ENCODE measurements at places on chromosomes 11 and 22.

DNA sequence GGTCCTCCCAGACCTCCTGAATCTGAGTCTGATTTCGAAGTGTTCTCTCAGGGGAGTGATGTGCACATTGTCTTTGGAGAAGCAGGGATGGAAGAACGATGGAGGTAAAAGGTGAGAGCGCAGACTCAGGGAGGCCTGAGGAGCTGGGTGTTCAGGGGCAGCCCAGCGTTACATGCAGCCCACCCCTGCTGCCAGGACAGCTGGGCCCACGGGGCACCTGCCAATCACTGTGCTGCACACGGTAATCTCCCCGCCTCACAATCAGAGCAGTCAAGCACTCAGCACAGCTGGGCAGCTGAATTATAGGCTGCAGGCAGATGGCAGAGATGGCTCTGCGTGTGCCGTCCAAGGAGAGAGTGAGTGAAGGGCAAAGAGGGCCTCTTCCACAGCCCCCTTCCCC, 17.9 kb upstream of the HTR3A start:
- no peak for DNase-seq

GRCh38 chr22:48629631-48630432, 1197.8 kb downstream of the BRD1 start:
- no peak for DNase-seq

DNA sequence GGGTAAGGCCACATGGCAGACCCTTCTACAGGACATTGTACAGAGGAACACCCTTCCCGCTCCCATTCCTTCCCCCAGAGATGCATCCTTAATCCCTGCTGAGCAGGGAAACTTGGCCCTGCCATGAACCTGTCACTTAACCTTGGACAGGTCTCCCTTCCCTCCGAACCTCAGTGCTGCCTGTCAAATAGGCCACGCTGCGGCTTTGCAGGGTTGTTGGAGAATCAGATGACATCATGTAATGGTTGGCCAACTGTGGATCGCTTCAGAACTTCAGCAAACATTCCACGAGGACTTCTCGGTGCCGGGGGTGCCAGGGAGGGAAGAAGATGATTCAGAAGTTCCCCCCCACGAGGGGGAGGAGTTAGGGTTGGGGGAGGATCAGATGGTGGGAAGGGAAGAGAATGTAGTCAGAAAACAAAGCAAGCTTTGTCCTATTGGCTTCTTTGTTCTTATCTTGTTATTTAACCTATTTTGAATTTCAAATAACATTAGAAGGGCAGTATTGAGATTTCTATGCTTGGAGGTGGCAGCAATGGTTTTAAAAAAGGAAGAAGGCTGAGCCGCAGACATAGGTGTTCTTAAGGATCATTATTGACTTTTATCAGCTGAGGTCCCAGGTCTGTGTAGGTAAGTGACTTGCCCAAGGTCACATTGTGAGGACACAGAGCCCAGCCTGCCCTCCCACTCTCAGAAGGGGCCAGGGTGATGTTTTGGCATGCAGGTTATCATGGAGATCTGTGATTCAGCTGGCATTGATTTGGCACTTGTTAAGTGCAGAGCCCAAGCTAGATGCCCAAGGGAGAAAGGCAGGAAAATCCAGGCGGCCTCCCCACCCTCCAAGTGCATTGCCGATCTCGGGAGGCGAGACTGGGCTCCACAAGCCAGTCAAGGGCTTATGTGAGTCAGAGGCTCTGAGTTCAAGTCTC, 3.1 kb downstream of the CDC42EP1 start:
- no peak for DNase-seq

GRCh38 chr11:125519860-125520834, 24.1 kb upstream of the FEZ1 start:
- DNase-seq, result no peak

DNA sequence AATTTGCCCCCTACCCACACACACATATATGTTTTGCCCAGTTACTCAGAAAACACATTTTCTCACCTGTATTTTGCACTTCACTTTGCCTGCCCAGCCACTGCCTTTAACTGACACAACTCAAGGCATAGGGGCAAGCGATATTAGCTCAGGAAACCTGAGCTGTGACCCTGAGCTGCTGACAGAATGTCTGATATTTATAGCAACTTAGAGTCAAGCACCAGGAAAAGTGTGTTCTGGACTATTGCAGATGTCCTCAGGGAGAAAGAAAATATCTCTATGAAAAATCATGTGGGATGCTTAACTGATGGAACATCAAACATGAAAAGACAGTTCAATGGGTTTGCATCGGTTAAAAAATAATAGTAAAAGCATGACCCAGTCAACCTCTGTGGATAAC, 63.9 kb upstream of the SLC35C1 start:
- no peak for DNase-seq

GRCh38 chr11:131654849-131655248, 284.4 kb downstream of the NTM start:
- DNase-seq, result no peak

DNA sequence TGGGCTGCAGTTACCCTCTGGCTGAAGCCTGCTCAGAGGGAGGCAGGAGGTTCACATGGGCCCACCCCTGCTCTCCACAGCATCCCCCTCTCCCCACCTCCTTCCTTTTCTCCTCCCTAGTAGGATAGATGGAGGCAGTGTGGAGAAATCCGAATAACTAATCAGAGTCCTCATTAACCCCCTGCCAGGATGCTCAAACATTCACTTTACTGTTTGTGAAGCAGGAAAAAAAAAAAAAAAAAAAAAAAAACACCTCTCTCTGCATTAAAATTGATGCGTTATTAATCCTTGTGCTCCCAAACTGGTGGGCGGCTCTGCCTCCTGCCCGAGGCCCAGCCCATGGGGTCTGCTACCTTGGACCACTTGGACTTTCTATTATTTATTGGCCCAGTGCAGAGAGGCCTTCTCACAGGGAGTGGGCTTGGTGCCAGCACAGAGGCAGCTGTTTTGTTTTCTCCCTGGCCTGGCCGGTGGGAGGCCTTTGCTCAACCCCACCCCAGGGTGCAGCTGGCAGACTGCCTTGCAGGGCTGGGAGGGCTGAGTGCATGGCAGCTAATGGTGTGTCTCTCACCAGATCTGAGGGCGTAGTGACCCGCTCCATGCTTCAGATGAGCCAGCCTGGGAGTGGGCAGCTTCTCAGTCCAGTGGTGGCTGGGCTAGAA, 150.7 kb downstream of the PKNOX2 start:
- no peak for DNase-seq

- DNase-seq, result no peak
Measured at GRCh38 chr11:114110952-114111947, 51.7 kb downstream of the ZBTB16 start.

DNA sequence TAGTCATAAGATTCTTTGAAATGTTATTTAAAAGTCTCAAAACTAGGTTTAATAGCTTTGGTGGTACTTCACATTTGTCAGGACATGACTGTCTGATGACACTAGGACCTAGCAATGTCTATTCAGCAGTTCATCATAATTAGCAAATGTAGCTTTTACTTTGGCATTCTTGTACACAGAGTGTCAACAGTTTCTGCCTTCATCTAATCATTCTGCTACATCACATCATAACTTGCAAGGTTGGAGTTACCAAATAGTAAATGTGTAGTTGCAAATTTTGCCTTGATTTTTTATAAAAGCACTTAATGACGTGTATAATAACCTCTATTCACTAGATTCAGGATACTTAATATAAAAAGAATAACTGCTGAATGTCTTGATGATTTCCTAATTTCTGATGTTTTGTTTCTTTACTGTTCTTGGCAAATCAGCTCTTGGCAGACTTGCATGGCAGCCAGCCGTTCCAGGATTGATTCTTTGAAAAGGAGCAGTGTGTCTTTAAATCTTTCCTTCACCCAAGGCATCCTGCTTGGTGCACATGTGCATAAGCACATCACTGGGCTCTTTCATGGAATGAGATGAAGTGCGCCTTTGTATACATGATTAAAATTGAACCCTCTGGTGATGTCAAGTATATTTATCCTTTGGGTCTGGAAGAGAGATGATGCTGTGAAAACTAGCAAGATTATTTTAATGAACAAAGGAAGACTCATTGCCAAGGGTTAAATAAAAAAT, 12.2 kb downstream of the FBXO7 start:
- DNase-seq, result no peak

- no peak for DNase-seq
Measured at GRCh38 chr11:90434858-90435257, 212.0 kb upstream of the CHORDC1 start.

Measured in activated effector memory CD4-positive, alpha-beta T cell treated with anti-CD3 and anti-CD28 coated beads, Interleukin-2, amount 50 U/mL, for 16 hours (primary cell).